ENCODE measurements at places on chromosomes 2 and 18.

DNA sequence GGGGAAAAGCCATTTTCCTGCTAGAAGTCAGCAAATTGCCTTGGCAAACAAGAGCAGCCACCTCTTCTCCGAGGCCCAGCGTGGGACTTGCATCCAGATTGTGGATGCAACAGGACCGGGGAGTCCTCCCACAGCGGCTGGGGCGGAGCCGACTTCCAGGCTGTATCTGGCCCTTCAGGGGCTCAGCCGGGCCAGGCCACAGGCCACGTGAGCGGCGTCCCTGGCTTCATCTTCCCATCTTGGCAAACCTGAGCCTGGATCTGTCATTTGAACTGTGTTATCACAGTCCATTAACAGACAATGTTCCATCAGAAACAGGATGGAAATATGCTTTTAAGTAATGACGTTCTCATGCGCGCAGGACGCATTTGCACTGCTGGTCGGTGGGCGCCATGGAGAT is 483.5 kb upstream of the SALL3 start:
- DNase-seq, result no peak

DNA sequence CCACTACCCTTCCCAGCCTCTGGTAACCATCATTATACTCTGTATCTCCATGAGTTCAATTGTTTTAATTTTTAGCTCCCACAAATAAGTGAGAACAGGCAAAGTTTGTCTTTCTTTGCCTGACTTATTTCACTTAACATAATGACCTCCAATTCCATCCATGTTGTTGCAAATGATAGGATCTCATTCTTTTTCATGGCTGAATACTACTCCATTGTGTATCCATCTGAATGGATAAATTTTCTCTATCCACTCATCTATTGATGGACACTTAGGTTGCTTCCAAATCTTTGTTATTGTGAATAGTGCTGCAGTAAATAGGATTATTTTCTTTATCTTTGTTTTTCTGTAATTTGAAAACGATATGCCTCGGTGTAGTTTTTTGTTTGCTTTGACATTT is 26.2 kb downstream of the ANKAR start:
- DNase-seq, result no peak

DNA sequence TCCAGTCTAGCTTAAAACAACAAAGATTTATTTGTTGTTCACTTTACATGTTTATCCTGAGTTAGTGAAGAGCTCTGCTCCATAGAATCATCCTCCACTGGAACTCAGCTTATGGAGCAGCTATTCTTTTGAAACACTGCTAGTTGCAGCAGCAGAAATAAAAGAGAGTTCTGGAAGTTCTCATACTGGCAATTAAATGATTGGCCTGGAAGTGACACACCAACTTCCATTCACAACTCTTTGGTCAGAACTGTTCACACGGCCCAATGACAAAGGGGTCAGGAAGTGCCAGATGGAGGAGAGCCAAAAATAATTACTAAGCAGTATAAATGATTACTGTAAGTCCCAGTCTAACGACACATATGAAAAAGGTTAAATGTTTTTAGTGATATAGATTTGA is 39.1 kb downstream of the FBXO11 start:
- DNase-seq, result peak; percentile 41

GRCh38 chr2:106158871-106159270 is 35.2 kb downstream of the UXS1 start:
- no peak for DNase-seq

GRCh38 chr2:196291873-196292800 is 120.8 kb upstream of the STK17B start:
- DNase-seq, result no peak

- no peak for DNase-seq
Measured at GRCh38 chr2:12990523-12990922, 273.8 kb downstream of the TRIB2 start.

DNA sequence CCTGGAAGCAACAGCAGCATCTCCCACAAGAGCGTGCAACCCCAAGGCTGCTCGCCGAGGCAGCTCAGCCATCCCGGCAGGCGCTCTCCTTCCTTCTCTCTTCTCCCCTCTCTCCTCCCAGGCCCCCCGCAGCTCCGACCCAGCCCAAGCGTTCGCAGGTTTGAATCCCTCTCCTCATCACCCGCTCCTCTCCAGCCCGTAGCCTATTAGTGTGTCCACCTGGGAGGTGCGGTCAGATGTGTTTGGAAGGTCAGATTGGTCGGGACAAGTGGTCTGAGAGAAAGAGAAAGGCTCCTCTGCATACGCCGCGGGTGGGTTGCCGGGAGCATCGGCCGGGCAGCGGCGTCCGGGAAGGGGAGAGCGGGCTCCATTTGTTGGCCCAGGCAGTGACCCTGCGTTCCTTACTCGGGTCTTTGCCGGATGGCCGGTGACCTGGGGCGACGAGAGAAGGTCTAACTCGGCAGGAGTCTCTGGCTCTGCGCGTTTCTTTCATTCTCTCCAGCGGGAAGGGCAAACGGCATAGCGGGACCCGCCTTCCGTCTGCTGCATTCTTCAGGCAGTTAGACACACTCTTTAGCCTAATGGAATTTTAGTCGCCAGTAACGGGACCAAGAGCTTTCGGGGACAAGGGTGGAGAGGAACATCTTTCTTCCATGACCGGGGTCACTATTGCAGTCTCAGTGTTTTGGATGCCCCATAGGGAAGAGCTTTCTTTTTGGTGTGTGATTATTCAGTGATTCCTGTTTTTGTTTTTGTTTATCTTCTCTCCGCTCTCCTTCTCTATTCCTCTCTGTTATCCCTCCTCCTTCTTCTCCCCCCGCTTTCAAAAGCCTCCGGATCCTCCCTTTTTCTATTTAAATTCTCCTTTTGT is 1.1 kb upstream of the TMEFF2 start:
- no peak for DNase-seq

DNA sequence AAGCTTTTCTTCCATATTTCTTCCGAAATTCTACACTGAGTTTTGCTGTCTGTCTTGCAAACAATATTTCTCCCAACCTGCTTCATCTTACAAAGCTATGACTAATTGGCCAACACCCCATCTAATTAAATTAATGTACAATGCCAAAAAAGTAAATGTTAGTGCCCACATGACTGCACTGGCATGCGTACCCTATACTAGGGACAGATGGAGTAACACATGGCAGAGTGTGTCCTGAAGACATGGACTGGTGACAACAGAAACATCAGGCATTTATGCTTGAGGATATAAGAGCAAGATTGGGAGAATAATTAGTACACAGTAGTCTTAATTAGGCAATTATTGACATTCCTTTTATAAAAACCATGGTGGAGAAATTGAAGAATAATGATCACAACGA is 66.8 kb downstream of the MREG start:
- no peak for DNase-seq

DNA sequence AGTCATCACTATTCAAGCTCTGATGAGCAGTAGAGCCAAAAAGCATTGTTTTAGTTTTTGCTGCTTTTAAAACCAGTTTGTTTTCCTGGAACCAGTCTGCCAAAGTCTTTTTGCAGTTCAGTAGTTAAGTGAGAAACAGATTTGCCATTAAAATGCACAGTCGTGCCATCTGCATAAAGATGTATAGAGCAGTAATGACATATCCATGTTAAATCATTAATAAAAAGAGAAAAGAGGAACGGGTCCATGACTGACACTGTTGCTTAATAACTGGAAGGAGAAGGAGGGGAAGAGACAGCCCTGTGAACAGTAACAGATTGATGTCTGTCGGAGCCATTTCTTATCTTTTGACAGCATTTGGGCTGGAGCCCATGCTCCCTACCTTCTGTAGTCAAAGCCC is 704.6 kb downstream of the SATB2 start:
- DNase-seq, result no peak

- DNase-seq, result no peak
Measured at GRCh38 chr2:9249020-9249800, 42.6 kb downstream of the ASAP2 start.

GRCh38 chr2:212538305-212539071 is at the start of gene ERBB4:
Gene ERBB4, minus strand, starts transcription at chr2:212538802. Its CDS starts 272 bp downstream, at chr2:212538530.
- no peak for DNase-seq

DNA sequence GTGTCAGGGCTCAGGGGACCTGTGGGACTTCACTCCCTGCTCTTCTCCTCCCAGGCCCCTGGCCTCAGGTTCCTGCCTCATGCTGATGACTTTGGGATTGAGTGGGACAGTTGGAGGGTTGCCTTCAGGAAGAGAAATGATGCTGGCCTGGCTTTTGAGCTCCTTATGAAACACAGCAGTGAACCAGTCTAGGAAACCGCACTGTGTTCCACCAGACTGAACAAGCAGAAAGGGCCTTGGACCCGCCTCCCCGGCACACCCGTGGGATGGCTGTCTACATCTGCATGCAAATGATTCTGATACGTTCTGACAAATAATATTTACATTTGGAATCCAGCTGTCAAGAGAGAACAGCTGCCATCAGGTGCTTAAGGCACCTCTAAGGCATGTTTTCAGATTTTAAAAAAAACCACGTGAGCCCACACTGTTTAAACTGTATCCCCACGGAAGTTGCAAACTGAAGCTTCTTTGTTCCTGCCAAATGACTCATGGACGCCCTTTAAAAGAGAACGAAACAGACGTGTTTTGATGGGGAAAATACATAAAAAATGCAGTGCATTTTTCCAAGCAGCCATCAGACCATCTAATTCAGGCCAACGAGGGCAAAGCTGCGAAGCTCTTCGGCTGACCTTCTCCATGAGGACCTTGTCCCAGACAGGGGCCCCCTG is 27.6 kb upstream of the ASAP2 start:
- DNase-seq, result no peak

DNA sequence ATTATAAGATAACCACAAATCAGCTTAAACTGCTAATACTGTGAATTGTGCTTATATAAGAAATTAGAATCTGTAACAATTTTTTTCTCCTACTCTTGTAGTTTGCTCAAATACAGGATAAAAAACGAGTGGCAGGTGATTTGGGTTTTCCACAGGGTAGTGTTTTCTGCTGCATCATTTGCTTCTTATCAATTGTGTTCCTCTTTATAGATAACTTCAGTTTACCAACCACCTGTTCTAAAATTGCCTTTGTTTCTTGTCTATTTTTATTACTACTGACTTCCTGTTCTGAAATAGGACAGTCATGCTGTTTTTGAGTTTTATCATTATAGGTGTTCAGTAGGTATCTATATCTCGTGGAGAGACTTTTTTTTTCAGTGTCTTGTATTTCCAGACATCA is 56.9 kb downstream of the MFSD6 start:
- DNase-seq, result no peak

DNA sequence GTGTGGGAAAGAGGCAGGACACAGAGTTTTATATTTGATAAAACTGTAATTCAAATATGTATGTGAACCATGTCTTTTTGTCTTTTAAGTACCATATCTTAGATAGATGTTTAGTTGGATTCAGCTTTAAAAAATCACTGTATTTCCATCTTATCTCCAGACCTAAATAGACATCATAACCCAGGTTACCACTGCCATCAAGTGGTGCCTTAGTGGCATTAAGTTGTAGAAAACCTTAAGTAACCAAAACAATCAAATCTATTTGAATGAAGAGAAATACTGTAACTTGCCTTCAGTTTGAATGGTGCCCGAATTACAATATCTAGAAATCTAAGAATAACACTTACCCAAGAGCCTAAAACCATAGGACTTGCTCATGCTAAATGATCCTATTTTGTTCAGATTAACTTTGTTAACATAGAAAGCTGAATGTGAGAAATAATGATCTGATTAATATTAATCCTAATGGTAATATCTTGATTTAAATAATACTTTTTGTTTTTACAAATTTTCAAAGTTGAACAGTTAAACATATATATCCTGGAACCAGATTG is 92.5 kb upstream of the MAP2 start:
- DNase-seq, result peak; percentile 5
